ENCODE measurements at places on chromosomes 2 and 18.

DNA sequence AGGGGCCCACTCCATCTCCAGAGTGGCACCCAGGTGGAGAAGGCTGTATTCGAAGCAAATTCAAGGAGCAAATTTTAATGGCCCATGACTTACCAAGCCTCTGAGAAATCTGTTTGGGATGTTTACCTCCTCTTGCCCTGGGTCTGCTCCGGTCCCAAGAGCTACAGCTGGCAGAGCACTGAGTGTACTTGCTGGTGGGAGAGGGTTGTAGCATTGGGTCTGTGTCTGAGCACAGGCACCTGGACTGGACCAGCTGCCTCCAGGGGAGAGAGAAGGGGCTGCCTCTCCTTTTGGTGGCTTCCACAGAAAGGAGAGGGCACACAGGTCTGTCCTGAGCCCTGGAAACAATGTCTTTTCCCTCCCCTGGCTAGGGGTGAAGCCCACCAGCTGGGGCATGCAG, 9.8 kb downstream of the EN1 start:
- DNase-seq = no peak

DNA sequence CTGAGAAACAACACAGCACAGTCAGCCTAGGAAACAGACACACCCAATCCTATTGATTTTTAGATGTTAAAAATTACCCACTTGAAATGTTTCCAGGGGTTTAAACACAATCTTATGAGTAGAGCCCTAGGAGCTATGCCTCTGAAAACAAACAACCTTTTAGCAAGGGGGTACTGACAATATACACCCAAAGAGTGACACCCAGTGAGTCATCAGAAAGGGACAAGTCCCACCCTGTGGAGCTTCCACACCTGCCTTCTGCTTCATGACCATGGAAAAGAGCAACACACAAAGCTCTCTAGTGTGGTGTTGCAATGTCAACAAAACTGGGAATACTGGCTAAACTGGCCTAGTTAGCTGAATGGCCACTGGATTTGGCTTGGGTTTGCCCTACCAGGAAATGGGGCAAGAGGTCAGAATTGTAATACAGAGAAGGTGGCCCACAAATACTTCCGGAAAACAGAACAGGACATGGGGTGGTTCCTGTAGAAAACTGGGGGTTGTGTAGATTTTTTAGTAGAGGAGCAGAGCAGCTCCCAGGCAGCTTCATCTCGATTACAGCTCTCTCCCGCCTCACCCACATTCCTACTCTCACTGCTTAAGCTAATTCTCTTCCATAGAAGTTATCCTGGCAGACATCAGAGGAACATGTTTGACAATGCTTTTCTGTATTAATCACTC, 98.2 kb downstream of the GAREM1 start:
- no peak for DNase-seq

DNA sequence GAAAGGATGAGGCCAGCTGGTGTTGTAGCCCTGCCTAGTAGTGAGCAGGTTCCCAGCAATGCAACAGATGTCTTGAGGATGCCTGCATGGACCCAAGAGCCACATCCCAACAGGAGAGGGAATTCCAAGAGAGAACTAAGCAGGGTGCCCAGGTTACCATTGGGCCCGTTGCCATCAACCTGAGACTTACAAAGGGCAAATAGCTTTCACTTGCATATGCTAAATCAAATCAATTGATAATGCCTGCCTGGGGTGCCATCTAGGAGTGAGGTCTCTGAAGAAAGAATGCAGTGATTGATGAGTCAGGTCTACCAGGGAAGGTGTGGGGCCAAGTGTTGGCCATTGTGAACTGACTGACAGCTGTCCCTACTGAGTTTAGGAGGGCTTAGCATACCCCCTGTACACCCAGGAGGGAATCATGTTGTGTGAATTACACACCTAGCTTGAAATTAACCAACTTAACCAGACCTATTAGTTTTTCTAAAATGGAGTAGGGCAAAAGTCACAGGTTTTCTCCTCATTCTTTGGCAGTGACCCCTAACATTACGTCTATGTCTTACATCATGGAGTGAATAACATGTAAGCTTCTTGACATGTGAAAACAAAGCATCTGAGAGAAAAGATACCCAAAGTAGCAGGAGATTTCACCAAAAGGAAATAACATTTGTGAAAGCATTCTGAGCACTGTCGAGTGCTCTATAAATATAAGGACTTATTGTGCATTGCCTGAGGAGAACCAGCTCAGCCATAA, 32.3 kb downstream of the FHOD3 start:
- no peak for DNase-seq

DNA sequence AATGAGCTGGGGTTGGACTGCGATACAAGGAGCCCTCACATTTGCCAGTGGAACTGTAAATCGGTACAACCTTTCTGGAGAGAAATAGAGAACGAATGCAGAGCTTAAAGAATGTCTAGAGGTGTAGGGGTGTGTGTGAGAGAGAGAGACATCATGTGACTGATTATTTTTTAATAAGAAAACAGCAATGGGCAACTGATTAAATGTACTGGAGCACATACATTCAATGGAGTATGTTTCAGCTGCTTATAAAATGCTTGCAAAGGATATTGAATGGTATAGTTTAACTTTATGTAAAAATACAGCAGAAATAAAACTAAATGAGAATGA, 391 bp upstream of the TMEM17 start:
- no peak for DNase-seq

- DNase-seq = no peak
These were observed 245.6 kb upstream of the RASGRP3 start for GRCh38 chr2:33230842-33231241.
